ENCODE measurements at places on chromosomes 7 and 10.

DNA sequence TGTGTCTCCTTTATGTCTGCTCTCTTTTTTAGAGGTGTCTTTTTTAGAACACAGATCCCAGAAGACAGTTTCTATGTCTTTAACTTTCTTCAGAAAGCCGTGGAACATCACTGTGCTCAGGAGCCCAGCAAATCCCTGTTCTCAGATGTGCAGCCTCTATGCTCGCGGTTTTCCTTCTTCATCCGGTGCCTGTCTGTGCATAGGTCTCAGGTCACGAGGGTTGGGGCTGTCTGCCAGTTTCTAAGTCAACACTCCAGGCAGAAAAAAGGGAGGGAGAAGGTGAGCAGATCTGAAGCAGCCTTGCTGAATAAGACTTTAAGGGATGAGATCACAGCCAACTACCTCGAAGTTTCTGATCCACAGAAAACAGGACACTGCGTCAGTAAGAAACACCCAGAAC lies 68.5 kb downstream of the CRTAC1 start:
- no peak for DNase-seq

DNA sequence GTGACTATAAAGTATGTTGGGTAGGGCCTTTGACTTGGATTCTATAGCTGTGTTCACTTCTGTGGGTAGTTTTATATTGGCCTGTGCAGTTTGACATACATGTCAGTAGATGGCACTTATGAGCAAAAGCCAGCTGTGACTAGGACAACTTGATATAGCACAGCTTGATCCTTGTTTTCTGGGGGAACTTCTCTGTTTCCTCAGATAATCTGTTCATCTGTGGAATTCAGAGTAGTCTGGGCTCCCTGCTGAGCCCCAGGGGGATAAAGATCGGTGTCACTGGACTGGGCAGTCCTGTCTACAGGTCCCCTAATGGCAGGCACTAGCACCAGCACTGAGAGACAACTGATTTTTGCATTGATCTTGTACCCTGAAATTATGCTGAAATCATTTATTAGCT lies 25.4 kb downstream of the CYP2C9 start:
- peak; percentile 1 for DNase-seq

DNA sequence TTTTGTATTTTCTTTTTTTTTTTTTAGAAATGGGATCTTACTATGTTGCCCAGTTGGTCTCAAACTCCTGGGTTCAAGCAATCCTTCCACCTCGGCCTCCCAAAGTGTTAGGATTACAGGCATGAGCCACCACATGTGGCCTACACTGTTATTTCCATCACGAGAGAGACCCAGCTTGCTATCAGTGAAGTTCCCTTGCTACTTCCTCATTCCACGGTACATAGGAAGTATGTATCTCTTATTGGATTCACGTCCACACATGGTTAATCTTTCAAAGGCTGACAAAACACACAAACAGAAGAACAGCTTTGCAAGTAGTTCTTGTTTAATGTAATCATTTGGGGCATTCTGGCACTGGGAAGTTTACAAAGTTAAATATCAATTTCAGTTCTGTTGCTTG lies 50.9 kb downstream of the DCLRE1A start:
- DNase-seq: no peak

DNA sequence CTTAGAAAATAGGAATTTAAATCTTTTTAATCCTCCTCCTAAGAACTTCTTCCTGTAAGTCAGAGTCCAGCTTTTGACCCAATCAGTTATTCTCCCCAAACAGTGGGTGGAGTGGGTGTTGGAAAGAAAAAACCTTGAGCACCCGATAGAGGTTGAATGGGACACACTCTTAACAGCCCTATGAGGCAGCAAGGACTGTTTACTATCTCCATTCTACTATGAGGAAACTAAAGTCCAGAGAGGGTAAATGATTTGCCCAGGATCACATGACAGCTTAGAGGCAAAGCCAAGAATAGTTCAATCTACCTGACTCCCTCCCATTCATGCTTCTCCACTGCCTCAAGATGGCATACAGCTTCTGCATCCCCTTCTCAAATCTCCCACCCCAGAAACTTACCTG lies 57.6 kb upstream of the SLC35B4 start:
- no peak for DNase-seq

- DNase-seq: no peak
Measured at GRCh38 chr7:94547126-94547525, 37.5 kb downstream of the CASD1 start.

- no peak for DNase-seq
Measured at GRCh38 chr10:20289070-20289828, 473.0 kb downstream of the PLXDC2 start.

- peak; percentile 60 for DNase-seq
Measured at GRCh38 chr10:51700228-51700817, 928 bp upstream of the CSTF2T start.

GRCh38 chr7:111835066-111835465 lies 272.8 kb upstream of the IMMP2L start:
- peak; percentile 90 for DNase-seq

GRCh38 chr7:152709287-152710152 lies 33.6 kb upstream of the XRCC2 start:
- peak; percentile 3 for DNase-seq

GRCh38 chr7:45020915-45021314 lies 20.9 kb downstream of the CCM2 start:
- DNase-seq: no peak

DNA sequence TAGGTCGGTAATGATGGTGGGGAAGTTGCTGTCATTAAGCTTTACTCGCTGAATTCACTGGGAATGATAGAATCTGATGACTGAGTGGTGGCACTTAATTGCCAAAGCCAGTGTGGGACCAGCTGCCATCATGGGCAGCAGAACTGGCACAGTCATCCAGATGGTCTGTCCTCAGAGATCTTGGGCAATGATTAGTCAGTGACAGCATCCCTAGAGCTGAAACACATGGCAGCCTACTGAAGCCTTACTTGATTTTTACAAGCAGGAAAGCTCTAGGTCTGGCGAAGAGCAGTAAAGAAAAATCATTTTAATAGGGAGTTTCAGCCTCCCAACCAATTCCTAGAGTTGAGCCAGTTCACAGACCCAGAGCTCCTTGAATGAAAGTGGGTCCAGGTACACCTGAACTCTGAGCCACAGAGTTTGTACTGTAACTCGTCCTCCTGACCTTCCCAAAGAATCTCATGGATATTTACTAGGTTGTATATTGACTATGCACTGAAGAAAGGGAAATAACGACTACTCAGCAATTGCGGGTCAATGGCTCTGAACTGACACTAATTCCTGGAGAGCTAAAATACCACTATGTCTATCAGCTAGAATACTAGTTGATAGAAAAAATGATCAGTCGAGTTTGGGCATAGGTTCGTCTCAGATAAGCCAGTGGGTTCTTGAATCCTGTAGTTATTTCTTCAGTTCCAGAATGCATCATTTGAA lies 4.4 kb upstream of the ASB13 start:
- no peak for DNase-seq

- no peak for DNase-seq
Measured at GRCh38 chr10:9091530-9092093, 1037.1 kb downstream of the GATA3 start.

- DNase-seq: peak; percentile 8
Measured at GRCh38 chr10:94546049-94546900, 687 bp downstream of the HELLS start.

GRCh38 chr10:78991187-78991586 lies 77.6 kb upstream of the ZMIZ1 start:
- peak; percentile 20 for DNase-seq

DNA sequence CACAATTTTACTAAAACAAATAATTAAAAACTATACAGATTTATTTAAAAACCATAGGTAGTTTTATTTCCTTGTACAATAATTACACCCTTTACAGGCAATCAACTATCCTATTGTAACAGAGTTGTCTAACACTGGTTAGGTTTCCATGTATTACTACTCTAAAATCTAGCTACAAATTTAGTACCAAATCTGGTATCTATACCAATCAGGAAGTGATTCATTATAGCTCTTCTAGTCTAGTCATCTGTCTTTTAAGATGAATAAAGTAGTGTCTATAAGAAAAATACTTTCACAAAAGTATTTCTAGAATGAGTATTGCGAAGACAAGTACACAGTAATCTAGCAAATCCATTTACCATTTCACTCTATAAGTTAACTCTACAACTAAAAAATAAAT lies 16.9 kb downstream of the ZNF800 start:
- no peak for DNase-seq

DNA sequence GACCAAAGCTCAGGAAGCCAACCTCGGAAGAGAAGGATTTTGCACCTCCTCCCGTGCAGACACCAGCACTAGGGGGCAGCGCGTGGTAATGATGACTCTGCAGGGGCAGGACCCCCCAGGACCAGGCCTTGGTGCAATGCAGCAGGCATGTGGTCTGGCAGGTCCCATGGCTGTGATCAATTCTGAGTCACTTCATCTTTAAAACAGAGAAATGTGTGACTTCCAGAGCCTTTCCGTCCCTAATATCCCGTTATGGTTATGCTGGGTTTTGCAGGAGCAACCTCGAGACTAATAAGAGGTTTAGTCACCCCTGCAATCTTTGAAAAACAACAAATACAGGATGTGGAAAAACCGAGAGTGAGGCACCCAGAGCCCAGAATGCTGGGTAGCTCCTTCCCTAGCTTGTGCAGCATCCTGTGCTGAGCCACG lies 30.2 kb upstream of the GJD4 start:
- peak; percentile 90 for DNase-seq

DNA sequence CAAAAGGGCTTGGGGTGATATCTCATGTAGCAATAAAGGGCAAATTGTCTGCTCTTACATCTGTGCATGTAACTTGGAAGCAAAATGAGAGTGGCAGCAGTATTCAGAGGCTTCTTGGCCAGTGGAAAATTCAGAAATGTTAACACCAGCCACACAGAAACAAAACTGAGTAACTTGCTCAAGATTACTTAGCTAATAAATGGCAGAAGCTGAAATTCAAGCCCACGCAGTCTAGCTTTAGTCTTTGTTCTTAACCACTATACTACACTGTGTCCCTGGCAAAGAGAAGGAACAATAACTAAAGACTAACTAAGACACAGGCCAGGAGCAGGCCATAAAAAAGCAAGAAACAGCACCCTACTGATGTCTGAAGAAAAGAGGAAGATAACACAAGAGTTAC lies 185.9 kb upstream of the ASAH2 start:
- DNase-seq: no peak

DNA sequence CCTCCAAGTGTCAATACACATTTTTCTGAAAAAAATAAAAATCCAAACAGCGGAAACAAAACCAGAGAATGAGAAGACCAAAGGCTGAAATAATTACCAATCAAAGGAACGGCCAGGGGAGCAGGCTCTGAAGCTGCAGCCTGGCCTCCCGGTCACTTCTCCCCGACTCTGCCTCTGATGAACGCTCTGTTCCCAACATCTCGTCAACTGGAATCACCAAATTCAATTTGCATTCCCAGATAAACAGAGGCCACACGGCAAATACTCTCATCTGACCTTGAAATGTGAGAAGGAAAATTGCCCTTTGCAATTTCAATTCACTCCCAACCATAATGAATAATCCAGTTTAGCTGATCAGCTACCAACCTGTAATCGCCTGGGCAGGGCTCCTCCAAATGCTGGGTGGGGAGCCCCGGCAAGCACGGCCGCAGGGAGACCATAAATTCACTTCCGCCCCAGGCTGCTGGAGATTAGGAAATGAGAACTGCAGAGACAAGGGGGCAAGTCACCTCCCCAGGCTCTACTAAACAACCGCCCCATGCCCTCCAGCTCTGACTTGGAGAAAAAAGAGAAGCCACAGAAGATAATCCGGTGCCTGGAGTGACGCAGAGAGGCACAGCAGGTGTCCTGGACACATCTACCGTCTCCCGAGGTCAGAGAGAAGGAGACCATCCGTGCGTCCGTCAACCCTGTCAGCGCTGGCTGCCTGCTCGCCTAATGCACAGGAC lies 153.2 kb downstream of the MAD1L1 start:
- DNase-seq: no peak

DNA sequence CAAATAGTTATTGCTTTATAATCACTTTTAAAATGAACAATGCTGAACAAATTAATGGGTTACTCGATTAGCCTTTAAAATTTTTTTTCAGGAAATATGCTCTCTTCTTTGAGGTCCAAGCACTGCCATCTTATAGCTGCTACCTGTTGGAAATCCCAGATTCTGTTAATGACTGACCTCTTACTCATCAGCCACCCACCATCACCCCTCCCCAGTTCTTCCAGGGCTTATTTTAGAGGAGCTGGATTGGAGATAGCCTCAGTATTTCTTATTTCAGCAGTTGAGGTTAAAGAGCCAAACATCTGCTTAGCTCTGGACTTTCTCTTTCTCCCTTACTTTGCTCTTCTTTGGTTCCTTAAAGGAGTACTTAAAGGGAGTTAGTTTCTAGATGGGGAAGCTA lies 420.0 kb downstream of the EXOC4 start:
- no peak for DNase-seq

GRCh38 chr7:27640884-27641574 lies 21.7 kb downstream of the HIBADH start:
- peak; percentile 87 for DNase-seq

GRCh38 chr7:54663603-54664234 lies 95.3 kb downstream of the SEC61G start:
- no peak for DNase-seq

DNA sequence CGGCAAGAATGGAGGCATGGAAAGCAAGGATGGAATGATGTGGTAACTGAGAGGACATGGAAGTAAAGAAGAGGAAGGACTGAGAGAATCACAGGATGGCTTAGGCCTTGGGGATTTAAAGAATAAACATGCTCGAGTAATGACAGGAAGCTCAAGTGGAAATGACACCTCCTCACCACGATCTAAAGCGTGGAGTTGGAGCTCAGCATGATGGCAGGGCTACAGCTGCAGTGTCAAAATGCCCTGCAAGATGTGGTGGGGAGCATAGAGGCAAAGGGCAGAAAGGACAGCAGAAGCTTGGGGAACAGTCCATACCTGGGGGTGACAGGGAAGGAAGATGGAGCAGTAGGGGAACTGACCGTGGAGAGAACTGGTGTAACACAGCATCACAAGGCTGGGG lies 229.5 kb upstream of the PLXNA4 start:
- no peak for DNase-seq
